Natural killer cell (primary cell): ENCODE measurements at places on chromosomes 3 and 15. TPM values are rescaled to one million over a fixed set of nuclear protein-coding genes. Genes with fewer than 3 reads are reported as not detected.

- no peak for DNase-seq
Measured at GRCh38 chr3:58874795-58875194, 175.0 kb downstream of the CFAP20DC start.

DNA sequence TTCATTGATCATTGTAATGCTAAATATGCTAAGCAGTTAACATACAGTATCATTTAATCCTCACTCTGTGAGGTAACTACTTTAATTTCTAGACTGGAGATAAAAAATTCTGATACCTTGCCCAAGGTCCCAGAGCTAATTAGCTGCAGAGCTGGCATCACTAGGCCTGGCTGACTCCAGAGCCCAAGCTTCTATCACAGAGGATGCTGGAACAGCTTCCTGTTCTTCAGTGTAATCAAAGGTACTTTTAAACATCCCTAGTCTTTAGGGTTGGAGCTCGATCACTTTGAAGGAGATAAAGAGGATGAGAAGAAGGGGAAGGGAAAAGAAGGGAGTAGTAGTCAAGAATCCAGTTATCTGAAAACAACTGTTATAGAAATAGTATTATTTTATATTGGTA lies 37.1 kb upstream of the BOC start:
- DNase-seq: no peak

DNA sequence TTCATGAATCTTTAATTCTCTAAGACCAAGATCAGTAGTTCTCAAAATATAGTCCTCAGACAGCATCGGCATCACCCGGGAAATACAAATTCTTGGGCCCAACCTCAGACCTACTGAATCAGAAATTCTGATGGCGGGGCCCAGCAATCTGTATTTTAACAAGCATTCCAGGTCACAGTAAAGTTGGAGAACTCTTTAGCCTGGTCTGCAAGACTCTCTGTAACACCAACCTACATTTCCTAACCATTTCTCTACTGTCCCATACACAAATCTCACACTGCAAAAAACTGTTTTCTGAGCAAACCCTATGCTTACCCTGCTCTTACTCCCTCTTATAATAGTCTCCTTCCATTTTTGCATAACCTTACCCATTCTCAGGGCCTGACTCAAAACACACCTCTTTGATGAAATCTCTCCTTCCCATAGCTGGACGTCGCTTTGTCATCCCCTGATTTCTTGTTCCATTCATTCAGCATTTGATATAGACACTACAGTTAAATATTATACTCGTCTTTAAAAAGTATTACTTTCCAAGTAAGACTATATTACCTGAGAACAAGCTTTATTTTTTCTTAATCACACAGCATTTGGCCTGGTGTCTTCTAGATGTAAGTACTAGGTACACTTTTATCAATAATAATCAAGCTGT lies 83.3 kb upstream of the MYO5C start:
- DNase-seq: no peak

- no peak for DNase-seq
Measured at GRCh38 chr15:33639456-33639855, 328.7 kb downstream of the RYR3 start.

DNA sequence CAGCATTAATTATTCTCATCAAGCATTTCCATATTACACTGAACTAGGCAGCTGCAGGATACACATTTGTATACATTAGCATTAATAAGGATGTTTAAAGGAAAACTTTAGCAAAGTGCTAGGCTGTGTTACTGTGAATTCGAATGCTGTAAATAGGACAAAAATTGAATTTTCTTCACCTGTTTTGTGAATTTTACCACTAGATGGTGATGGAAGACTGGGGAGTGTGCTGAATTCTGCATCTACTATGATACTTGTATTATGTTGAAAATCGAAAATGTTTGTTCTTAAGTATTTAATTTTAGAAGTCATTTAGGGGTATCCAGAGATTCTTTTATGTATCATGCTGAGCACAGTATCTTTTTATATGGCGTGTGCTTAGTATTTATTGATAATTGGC lies 12.3 kb upstream of the P2RY14 start:
- no peak for DNase-seq

- no peak for DNase-seq
Measured at GRCh38 chr3:178671377-178671776, 135.1 kb downstream of the KCNMB2 start.

GRCh38 chr15:82944821-82945220 lies 7.7 kb downstream of the HOMER2 start:
- no peak for DNase-seq

GRCh38 chr3:188875413-188875812 lies 296.4 kb upstream of the TPRG1 start:
- DNase-seq: no peak

DNA sequence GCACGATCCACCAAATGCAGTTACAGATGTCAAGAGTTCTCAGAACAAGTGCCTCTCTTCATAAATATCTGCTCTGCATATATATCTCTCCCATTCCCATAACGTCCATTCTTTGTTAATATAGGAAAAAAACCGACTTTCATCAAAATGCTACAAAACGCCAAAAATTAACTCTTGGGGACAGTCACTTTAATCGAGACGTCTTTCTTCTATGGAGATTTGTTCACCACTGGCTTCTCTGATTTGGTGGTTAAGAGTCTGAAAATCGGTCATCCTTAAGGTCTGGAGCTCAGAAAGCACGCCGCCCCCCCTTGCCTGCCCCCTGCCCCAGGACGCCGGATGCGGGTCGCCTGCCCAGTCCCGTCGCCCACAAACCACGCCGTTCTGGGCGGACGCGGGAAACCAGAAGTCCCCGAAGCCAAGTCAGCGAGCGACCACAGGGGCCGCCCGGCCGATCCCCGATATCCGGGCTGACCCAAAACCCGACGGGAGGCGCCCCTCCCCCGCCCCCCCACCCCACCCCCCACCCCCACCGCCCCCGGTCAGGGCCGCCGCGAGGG lies 252.7 kb downstream of the TJP1 start:
- no peak for DNase-seq

GRCh38 chr3:102085431-102086176 lies 236.3 kb downstream of the NFKBIZ start:
- DNase-seq: no peak

- no peak for DNase-seq
Measured at GRCh38 chr3:168977716-168978374, 685.7 kb downstream of the MECOM start.

DNA sequence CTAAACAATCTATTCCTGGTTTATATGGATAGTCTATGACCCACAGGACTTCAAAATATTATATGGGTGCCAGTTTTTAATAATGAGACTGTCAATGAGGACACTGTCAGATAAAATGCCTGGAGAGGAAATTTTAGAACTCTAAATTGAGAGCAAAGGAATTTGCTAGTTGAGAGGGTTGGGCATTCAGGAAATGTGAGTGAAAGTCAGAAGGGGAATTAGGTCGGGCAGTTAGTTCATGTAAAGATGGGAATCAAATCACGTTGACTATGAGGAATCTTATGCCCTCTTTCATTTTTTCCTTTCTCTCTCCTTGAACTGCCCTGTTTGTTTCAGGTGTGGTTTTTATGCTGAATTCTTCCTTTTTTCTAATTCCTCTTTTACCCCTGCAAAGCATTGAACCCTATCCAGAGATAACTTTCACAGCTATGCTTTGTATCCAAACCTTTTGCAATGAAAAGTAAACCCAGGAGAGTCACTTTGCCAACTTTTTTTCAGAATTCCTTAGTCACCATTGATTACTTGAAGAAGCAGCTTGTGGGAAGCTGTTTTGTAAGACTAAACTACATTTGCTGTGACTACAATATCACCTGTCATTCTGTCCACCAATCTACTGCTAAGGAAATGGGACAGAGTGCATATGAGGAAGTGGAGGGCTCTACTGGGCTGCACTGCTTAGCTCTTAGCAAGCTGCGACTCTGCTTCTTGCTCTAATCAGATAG lies 27.8 kb downstream of the CHP1 start:
- DNase-seq: no peak

GRCh38 chr15:27481768-27482167 lies 510.8 kb downstream of the GABRG3 start:
- no peak for DNase-seq

- DNase-seq: no peak
Measured at GRCh38 chr15:71542836-71543235, 267.5 kb upstream of the NR2E3 start.

GRCh38 chr15:28996953-28997352 lies 111.2 kb downstream of the APBA2 start:
- no peak for DNase-seq

DNA sequence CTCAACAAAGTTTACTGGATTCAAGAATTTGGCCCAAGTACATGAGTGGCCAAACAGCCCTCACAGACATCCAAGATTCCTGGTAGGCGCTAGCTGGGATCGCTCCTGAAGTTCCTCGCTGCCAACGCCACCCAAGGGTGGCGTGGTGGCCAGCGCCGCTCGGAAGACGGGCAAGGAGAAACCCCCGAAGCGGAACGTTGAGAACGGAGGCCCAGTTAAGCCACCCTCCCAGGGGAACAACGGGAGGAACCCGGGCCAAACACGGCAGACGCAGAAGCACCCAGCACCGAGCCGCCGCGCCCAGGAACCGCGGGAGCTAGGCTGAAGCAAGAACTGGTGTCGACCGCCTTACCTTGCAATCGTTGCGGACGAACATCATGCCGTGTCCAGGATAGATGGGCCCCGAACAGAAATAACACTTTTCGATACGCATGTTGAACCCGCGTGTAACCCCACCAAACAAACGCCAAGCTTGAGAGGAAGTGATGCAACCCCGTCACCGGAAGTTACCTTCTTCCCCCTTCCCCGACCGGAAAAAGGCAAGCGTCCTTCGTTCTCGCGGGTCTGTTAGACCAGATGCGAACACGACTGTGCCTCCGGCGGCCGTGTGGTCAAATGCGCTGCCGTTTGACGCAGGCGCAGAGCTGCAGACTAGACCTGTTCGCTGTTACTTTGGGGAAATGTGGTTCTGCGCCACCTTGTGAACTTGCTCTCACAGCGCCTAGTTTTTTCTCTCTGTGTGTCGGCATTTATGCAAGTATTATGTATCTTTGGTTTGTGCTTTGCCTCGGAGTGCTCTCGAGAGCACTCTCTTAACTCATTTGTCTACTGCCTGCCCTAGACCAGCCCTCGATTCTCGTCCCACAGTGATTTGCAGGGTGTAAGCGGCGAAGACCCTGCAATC lies at the start of gene RSL24D1:
RSL24D1 (minus strand) TSS at position 484 of the 904 bp plus-strand sequence; CDS start at position 433, 51 bp downstream.
- peak; percentile 89 for DNase-seq

DNA sequence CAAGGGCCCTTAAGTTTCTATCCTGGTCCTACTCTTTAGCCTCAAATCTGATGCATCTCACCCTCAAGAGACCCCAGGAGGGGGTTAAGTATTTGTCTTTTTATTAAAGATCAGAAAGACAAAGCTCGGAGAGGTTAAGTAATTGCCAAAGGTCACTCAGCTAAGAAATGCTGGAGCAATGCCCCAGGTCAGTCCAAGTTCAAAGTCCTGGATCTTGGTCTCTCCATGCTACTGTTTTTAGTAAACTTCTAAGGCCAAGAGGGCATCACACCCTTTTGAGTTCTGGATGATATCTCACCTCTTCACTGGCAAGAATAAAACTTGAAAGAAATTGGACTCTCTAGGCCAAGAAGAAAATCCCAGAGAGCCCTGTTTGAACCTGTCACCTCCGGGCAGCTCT lies 488.6 kb downstream of the MAGI1 start:
- DNase-seq: no peak

DNA sequence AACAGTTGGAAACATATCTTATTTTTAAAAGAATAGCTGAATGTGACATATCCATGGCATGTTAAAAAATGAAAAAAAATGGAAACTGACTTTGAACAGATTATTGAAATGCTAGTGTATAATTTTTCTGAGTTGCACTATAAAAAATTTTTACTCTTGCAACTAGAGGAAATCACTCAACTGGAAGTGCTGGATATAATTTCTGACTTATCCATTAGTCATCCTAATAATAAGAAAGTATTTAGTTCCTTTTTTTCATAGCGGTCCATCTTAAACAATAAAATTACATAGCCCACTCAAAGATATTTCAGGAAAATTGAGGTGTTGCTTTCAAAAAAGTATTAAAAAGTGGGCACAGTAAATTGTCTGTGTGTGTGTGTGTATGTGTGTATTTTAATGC lies 80.7 kb downstream of the MBNL1 start:
- no peak for DNase-seq

DNA sequence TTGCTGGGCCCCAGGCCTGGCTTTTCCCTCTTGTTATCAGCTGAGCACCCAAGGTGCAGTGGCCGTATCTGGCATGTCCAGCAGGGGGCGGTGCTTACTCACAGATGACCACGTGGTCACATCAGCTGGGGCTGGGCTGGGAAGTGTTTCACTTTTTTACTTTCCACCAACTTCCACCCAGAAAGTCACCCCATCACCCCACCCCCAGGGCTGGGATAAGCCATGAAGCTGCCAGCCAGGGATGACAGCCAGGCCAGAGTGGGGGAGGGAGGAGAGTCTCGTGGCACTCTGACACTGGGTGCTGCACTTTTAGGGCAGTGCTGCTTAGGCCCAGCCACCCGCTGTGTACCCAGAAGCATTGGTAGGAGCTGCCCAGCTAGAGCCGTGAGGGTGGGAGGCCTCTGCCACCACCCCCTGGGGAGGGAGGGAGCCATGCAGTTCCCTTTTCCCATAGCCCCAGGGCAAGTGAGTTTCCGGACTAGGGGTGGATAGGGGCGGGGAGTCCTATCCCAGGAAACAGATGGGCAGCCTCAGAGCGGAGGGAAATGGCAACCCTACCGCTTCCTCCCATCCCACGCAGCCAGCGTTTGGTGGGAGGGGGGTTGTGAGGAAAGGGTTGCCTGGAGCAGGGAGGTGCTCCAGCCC lies 6.1 kb downstream of the PPCDC start:
- peak; percentile 89 for DNase-seq

DNA sequence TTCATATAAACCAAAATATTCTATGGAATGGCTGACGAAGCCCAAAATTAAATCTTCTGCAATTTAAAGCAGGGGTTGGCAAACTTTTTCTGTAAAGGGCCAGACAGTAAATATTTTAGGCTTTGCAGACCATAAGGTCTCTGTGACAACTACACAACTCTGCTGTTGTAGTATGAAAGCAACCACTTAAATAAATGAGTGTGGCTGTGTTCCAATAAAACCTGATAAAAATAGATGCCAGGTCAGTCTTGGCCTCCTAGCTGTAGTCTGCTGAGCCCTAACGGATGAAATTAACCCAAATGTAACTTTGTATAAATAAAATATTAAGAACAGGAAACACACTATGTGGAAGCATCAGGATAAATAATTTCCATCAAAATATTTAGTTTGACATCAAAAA lies 104.2 kb downstream of the FBXL22 start:
- DNase-seq: no peak

GRCh38 chr3:43632269-43632733 lies 10.5 kb upstream of the ANO10 start:
- DNase-seq: no peak

- no peak for DNase-seq
Measured at GRCh38 chr3:142244056-142244455, 18.7 kb upstream of the GK5 start.

- peak; percentile 35 for DNase-seq
Measured at GRCh38 chr3:30680789-30681648, 74.6 kb downstream of the TGFBR2 start.

- no peak for DNase-seq
Measured at GRCh38 chr3:101519685-101520365, 6.8 kb upstream of the SENP7 start.

LRRC34 gene
- total RNA-seq: 0.48 TPM

LTK gene
- 1.7 TPM for total RNA-seq

DOCK3 gene
- total RNA-seq: 1.4 TPM

ARPP21 gene
- not detected for total RNA-seq

SLC28A1 gene
- total RNA-seq: not detected

WDR48 gene
- 101 TPM for total RNA-seq

ZDHHC23 gene
- total RNA-seq: 2.5 TPM

GOLGA8T gene
- 2.6 TPM for total RNA-seq

SENP8 gene
- 0.27 TPM for total RNA-seq
